Fibroblast of skin of right biceps (primary cell): ENCODE measurements at places on chromosomes 16 and 17.

DNA sequence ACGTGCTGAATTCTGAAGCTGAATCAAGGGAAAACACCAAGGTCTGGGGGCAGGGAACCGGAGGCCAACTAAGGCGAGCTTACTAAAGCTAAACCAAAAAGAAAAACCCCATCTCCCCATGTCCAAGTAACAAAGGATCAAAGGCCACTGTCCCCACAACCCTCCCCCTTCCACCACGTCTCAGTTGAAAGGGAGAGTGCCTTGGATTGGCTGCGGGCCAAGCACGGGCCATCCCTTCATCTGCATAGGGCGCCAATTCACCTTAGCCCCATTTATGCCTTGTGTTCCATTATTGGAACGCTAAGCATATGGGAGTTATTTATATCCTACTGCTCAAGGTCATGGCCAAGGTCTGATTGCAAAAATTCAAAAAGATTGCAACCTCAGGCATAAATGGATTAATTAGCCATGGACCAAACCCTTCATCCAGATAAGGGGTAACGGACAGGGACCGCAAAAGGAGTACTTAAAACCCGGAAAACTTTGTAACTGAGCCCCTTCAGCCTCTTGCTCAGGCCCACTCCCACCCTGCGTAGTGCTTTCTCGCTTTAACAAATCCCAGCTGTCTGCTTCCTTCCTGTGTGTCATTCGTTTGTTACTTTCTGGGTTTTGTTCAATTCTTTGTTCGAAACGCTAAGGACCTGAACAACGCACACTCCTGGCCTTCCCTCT is 740 bp upstream of the ATP6V0D1 start:
- DNase-seq = peak; percentile 38

DNA sequence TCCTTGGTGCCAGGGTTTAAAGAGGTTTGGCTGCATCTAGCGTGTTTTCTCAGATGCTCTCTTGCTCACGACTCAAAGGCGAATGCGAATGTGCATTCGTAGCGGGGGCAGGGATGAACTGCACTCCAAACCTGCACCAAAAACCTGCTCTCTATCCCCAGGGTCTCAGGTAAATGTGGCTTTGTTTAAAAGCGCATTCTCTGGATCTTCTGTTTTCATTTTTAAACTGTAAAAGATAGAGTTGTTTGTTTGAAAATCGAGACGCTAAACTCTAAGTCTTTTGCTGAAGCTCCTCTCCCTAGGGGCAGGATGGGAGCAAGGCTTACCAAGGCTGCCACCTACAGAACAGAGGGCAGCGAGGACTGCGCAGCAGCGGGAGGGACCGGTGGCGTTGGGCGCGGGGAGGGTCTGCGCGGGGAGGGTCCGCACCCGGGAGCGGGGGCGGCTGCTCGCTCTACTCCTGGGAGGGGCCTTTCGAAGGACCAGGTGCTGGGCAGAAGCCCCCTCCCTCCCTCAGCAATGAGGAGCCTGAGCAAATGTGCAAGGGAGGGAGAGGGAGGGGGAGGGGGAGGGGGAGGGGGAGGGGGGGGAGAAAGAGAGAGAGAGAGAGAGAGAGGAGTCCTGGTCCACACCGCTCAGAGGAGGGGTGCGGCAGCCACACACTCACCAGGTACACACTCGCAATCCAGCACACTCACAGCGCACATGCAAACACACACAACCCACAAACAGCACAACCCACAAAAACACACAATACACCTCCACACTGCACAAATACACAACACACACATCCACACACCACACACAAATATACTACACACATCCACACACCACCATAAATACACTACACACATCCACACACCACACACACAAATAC is 142.8 kb downstream of the GRIN2A start:
- peak; percentile 35 for DNase-seq

DNA sequence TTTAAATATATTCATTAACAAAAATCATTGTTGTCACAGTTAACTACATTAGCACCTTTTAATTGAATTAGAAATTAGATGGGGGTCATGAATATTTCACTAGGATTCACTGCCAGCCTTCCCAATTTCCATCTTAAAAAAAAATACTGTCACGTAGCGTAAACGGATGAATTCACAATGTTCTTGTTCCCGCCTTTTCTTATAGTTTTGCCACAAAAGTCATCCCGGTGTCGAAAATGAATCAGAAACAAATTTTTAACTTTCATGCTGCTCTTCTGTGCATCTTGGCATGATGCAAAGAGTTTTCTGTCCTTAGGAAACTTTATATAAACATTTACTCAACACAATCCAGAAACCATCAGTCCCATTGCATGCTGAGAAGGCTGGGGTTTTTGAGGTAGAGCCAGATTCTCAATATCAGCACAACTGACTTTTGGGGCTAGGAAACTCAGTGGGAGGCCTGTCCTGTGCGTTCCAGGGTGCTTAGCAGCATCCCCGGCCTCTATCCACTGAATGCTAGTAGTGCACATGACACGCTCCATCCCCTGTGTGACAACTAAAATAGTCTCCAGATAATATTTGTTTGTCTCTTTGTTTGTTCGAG is 252.9 kb upstream of the XYLT1 start:
- peak; percentile 70 for DNase-seq

DNA sequence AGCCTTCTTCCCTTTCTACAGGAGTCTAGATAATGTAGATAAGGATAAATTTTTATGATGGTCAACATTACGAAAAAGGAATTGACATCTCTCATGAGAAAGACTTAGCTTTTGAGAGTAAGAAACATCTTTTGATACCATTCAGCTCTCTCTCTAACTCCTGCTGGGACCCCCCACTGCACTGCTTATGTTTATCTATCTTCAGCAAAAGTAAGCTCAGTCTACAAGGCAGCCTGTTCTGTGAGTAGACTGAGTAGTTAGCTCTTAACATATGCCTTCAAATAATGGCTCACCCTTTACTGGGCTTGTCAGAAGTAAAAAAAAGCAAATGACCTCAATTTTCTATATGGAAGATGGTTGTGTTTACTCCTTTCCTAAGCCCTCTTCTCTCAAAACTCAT is 372.2 kb upstream of the CDH11 start:
- DNase-seq = no peak

DNA sequence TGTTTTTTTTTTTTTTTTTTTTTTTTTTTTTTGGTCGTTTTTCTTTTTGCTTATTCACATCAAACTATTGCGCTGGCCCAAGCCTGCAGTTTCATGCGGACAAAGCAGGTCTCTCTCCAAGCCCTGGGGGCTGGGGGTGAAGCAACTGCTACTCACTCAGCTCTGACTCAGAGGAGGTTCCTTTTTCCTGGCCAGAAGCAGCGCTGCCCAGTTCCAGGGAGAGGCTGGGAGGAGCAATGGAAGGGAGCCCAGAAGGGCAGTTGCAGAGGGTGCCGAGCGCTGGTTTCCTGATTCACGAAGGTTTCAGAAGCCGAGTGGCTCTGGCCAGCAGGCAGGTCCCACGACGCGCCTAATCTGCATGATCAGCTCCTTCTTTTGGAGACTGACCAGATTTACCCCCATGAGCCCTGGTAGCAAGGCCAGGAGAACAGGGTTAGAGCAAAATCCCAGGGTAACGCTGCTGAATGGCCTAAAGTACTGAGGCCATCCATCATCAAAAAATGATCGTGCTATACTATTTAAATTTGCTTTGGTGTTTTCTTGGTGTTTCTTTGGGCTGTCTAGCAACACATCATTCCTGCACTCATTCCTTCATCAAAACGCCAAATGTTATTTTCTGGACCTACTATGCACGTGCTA is 144.7 kb upstream of the SOX9 start:
- DNase-seq = peak; percentile 89

GRCh38 chr17:60782742-60783141 is 105.1 kb downstream of the BCAS3 start:
- DNase-seq = no peak

GRCh38 chr17:47177261-47177660 is 11.8 kb downstream of the CDC27 start:
- DNase-seq = no peak

GRCh38 chr17:77266891-77267341 is 126.1 kb downstream of the SEC14L1 start:
- DNase-seq = peak; percentile 84

DNA sequence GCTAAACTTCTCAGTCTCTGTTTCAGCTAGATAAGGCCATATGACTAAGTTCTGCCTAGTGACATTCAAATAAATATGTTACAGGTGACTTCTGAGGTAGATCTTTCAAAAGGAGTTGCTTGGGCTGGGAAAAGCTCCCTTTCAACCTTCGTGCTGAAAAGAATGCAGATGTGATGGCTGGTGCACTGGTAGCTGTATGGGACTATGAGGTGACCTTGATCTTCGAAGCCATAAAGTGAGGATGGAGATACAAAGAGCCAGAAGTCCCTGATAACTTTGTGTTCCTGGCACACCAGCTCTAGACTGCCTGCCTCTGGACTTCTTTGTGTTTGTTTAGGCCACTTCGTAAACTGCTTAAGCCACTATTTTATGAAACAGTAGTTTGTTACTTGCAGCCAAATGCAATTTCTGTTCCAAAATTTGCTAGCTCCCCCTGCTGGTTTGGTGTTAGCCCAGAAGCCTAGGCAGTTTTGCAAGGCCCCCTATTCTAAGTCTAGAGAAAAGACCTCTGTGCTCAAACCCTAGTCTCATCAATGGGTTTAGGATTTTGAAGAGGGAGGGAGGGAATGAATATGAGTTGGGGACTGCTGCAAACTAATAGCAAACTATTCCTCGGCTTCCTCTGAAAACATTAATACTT is 23.3 kb upstream of the ERCC4 start:
- no peak for DNase-seq

- DNase-seq = no peak
Measured at GRCh38 chr17:58330538-58330996, 2.0 kb upstream of the TSPOAP1 start.

DNA sequence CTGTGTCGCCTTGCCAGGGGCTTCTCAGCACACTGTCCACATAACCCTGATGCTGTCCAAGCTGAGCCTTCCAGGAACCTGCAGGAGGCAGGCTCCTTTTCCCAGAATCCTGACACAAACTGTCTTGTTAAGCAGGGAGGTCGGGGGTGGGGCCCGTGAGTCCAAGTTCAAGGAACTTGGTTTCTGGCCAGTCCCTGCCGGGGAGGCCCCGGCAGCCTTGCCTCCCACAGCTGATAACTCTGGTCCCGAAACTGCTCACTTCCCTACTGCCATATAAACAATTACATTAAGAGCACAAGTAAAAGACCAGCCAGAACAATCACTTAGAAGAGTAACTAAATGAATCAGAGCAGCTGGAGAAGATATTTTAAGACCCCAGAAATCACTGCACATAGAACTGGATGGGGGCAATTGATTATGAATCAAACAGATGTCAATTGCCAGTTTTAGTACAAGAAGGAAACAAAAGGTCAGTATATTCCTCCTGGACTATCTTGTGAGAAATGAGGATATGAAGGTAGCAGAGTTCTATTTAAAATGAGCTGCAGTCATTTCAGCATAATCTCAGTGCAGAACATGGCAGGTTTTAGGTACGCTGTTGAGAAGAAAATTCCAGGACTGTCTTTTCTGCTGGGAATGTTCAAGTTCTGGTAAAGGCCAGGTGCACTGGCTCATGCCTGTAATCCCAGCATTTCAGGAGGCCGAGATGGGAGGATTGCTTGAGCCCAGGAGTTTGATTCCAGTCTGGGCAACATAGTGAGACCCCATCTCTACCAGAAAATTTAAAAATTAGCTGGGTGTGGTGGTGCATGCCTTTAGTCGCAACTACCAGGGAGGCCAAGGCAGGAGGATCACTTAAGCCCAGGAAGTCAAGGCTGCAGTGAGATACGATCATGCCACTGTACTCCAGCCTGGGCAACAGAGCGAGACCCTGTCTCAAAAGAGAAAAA is 169.8 kb downstream of the PITPNC1 start:
- DNase-seq = peak; percentile 25

GRCh38 chr16:20860361-20860760 is 39.8 kb downstream of the DCUN1D3 start:
- no peak for DNase-seq

GRCh38 chr17:17845046-17845775 is 8.4 kb upstream of the SREBF1 start:
- no peak for DNase-seq

GRCh38 chr17:77724876-77725615 is 233.5 kb upstream of the TNRC6C start:
- no peak for DNase-seq

DNA sequence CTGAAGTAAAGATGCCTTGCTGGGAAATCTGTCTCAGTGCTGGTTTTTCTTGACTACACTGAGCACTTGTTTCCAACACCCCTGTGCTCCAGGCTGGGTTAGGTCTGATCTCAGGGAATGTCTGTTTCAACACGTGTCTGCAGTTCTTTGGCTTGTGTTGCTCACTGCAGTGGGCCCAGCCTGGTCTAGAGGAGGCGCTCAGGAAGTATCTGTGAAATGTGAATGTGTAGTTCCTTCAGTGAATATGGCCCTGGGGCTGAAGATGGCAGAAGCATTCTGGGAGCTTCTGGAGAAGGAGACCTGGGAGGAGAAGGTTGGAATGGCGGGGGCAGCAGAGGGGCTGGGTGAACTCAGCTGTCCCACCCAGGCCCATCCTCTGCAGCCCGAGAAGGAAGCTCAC is 8.1 kb upstream of the YPEL3 start:
- DNase-seq = no peak

GRCh38 chr16:81623365-81624102 is 155.6 kb upstream of the PLCG2 start:
- peak; percentile 46 for DNase-seq
